ENCODE measurements at places on chromosomes 3 and 15.

DNA sequence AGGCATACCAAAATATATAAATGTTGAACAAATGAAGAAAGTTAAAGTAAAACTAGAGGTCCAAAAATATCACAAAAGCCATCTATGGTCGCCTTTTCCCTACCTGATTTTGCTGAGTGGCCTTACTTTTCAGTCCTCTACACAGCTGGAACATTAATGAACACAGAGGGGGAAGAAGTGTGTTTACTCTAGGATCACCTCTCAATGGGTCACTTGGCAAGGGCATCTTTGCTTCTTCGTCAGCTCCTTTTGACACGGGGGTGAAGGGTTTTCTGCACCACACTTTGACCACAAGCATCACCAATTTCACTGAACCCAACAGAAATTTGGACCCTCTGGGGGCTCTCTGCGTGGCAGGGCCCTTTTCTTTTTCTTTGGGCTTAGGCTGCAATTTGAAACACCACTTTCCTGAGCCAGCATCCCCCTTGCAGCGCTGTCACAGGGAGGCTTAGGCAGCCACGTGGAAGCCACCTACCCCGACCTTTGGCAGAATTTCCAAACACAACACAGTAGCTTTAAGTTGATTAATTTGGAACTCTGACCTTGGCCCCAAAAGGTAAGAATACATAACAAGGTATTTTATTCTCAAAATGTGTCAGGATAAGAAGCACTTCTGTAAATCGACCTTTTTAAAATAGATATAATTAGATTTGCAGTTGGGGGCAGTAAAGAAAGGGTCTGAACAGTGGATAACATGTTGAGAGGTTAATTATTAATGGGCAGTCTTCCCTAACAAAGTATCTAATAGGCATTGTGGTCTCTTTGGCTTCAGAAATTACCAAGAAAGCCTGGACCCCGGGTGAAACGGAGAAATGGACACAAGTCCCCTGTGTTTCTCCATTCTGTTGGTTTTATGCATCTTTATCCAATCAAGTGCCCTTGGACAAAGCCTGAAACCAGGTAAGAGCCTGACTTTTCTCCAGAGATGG is at the start of gene LIPC:
Gene LIPC (plus strand): TSS at position 771 of the 929 bp plus-strand sequence. CDS start 42 bp downstream, at position 813.
- no peak for DNase-seq

GRCh38 chr15:80317389-80318182 is 65.6 kb upstream of the CTXND1 start:
- DNase-seq = no peak

DNA sequence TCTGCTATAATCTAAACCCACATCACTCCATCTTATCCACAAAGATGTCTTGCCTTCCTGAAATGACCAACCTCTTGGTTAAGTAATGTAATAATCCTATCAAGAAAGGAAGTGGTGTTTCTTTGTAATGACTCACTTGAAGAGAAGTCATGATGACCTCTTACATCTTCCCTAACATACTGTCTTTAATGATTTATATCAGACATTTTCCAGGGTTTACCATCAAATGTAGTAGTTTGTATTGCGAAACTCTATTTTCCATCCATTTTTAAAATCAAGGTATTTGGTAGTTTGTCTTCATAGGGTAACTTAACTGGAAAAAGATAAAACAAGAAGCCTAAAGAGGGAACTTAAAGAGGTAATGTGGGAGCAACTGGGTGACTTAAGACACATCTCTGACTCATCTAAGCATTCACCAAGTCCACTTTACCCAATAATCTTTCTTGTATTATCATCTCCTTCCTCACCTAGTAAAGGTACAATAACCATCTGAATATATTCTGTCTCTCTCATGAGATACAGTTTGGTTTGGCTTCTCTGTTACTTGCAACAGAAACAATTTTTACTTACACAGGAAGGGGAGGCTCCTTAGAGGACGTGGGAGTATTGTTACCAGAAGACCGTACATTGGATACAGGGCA is 5.7 kb upstream of the MAPK6 start:
- DNase-seq = no peak

DNA sequence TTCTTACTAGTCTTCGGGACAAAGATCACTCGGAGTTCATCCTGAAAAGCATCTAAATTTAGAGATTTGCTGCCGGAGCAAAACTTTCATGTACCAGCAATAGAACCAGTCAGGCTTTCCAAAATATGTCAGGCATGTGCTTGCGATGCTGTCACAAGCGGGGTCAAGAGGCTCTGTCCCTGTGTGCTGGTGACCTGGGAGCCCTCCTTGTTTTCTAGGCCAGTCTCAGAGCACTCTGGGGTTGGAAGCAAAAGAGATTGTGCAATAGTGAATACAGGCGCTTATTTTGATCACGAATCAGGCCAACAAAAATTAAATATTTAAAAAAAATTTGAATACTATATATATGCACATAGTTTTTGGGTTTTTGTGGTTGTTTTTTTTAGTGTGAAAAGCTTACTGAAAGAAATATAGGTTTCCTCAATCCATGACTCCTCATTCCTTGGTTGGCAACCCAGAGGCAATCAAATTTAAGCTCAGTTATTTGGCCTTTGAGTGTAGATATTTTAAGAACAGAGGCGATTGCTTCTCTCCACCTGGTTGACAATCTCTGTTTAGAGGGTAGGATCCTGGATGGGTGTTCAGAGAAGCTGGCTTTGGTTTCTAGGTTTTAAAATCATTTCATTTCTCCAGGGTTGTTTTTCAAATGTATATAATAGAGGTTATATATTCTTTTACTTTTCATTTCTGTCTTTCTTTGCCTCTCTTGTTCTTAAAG is 8.4 kb upstream of the KLHL24 start:
- DNase-seq = no peak

DNA sequence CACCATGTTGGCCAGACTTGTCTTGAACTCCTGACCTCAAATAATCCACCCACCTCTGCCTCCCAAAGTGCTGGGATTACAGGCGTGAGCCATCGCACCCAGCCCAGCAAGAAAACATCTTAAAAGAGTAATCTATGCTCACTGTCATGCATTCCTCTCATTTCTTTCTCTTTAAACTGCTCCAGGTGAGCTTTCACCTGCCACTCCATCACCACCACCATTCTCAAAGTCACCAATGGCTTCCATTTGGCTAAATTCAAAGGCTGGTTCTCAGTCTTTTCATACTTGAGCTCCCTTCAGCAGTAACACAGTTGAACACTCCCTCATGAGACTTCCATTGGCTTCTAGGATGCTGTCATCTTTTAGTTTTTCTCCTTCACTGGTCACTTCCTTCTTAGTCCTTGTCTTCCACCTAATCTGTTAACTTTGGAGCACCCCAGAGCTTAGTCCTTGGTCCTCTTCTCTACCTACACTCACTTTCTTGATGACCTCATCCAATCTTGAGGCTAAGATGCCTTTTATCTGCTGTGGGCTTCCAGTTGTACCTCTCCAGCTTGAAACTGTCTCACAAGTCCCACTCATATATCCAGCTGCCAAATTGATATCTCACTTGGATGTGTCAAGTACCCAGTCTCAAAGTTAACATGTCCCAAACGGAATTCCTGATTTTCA is 27.0 kb upstream of the ESYT3 start:
- DNase-seq = no peak
